ENCODE measurements at places on chromosomes 5 and 9.

GRCh38 chr9:34381323-34381722 lies 4.6 kb upstream of the MYORG start:
- no peak for DNase-seq

DNA sequence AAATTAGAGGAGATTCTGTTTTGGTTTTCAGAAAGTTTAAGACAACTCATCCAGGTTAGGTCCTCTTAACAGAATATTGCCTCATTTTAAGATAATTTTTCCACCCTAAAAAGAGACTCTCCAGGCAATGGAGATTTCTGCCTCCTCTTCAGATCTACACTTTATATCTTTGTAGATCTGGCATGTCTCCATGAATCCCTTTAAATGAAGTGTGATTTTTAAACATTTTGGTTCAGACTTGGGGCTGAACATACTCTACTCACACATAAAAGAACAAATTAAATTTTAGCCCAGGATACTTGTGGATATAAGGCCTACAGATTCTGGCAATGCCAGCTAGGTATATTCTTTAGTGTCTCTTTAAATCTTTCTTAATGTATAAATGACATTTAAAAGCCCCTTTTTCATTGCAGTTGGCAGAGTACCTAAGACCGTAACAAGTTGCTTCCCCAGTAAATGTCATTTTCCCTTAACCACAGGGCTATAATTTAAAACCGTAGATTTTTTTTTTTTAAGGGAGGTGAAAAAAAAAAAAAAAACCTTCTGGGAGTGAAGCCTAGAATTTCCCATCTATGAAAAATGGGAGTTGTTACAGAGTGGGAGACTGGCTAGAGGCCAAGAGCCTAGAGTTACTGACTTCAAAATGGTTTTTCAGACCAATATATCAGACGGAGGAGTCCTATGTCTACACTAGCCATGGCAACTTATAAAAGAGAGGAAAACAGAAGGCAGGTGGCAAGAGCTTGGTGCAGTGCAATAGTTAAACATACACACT lies 207.8 kb upstream of the TARS1 start:
- DNase-seq, result no peak

GRCh38 chr9:133731876-133732638 lies 6.1 kb downstream of the SARDH start:
- no peak for DNase-seq

- DNase-seq, result no peak
Measured at GRCh38 chr5:53922508-53923498, 362.4 kb downstream of the NDUFS4 start.

DNA sequence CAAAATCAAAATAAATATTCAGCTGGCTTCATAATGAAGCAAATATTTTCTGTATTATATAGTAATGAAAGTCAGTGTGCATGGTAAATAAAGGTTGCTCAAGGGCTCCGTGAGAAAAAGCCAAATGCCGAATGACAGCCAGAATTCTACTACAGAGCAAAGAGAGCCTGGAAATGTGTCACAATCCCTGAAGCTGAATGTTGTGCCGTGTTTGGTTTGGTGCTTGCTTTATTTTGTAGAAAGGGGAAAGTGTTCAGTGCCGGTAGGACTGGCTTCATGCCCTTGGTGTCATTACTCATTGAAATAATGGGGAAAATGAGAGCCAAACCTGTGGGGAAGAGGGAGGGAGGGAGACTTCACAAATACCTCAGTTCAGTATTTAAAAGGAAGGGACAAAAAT lies 26.8 kb upstream of the ADAMTSL1 start:
- DNase-seq, result no peak

- DNase-seq, result no peak
Measured at GRCh38 chr9:69157751-69158466, 16.2 kb upstream of the TJP2 start.

DNA sequence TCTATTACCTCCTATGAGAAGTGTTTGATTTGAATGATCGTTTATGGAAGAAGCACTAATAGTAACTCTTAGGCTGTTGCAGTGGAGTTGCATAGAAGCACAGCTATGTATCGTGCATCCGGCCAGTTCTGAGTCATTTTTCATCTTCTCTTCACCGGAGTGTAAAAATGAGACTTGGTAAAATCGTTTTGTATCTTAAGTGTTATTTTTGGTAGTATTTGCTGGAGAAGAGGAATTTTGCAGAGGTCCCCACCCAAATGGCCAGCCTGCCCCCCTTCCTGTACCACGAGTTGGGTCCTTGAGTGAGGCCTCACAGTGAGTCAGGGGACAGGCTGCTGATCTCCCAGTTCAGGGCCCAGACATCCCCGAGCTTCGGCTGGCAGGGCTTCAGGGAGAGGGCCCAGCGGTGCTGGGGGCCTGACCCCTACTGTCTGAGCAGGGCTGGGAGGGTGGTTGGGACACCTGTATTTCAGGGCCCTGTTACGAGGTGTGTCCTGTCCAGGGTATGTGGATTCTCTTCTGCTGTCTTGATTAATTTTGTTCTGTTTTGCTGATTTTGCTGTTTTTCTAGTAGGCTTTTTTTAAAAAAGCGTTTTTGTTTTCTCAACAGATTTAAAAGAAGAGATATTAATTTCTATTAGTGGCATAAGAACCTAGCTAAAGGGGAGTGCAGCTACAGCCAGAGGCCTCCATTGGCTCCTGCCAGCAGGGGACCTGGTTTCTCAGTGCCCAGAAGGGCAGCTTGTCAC lies 210.8 kb downstream of the TRIO start:
- no peak for DNase-seq

- DNase-seq, result no peak
Measured at GRCh38 chr9:114406441-114406840, 18.7 kb upstream of the AKNA start.

DNA sequence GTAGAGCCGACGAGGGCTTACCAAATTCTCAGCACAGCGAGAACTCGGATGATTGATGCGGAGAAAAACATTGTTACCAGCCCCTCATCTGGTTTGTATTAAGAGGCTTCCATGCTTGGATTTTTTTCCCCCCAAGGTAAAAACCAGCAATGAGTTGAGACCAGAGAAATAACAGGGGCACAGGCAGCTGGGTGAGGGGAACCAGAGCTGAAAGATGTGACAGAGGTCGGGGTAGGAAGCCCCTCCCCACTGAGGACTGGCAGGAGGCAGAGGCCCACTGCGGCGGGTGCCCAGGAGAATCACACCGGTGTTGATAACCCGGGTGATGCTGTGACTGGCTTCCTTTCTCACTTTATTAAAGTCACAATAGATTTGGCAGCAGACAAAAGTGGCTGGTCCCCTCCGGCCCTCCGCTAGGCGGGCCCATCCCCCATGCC lies 116.5 kb upstream of the PHYKPL start:
- DNase-seq, result no peak

DNA sequence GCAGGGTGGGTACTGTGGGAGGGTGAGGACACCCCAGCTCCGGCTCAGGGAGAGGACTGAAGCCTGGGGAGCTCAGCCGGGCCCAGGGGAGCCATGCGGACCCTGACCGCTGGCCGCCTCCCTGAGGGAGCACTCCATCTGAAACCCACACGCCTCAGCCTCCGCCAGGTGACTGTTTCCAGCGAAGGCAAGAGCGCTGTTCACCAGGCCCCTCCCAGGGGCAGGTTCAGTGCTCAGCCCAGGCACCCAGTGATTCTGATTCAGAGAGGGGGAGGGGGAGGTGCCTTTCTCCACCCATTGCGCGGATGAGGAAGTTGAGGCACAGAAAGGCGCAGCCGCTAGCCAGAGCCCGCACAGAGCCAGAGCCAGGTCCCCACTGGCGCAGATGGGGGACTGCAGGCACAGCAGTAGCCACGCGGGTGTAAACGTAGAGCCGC lies 27.0 kb downstream of the ADGRD2 start:
- DNase-seq, result no peak
